ENCODE measurements at places on chromosomes 11 and 22.

- no peak for DNase-seq
Observed at GRCh38 chr11:81377418-81377817, 1356.2 kb downstream of the FAM181B start.

DNA sequence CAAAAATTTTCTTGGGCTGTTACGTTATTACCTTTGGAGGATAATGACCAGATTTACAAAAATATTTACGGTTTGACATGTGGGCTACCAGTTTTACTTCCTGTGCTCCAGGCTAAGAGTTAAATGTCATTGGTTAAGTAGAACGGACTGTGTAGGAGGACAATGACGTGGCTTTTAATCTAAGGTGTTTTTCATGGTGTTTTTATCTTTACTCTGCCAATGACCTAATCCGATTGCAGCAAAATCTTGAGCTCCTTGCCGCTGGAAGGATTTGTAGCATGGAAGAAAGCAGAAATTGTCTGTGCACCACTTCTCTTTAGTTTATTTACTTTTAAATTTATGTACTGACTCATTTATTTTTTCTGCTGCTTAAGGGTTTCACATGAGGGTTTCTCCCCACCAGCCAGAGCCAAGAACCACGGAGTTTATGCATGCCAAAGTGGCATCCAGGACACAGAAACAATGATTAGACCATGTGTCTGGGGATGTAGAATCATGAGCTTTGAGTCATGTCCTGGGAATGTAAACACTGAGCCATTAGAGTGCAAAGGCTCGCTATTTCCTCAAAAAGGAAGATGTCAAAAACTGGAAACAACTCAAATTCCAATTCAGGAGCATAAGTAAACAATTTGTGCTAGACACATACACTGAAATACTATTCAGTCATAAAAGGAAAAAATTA lies 1.9 kb upstream of the CARD16 start:
- peak; percentile 65 for DNase-seq

GRCh38 chr11:127994736-127995135 lies 592.6 kb downstream of the ETS1 start:
- no peak for DNase-seq

DNA sequence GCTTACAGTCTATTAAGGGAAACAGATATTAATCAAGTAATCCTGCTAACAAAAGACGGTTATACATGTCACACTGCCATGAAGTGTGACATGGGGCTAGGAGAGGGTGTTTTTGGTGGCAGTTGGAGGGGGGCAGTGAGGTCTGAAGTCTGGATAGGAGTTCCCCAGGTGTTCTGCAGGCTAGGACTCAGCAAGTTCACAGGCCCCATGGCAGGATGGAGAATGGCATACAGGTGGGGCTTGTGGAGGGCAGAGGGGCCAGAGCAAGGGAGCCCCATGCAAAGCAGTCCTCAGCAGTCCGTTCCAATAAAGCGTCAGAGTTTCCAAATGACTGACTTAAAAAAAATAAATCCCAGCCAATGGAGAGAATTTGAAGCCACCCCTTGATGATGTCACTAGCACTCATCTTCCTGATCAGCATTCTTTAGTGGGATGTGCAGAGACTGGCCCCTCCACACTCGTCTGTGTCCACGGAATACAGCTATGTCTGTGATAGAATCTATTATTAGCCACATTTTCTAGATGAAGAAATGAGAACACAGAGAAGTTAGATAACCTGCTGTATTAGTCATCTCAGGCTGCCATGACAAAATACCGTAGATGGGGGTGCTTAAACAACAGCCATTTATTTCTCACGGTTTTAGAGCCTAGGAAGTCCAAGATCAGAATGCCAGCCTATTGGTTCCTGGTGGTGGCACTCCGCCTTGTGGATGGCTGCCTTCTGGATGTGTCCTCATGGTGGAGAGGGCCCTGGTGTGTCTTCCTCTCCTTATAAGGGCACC lies 32.6 kb downstream of the PRDM11 start:
- no peak for DNase-seq

All from NCI-H460 (cell line).